ENCODE measurements at places on chromosomes 1 and 21.

DNA sequence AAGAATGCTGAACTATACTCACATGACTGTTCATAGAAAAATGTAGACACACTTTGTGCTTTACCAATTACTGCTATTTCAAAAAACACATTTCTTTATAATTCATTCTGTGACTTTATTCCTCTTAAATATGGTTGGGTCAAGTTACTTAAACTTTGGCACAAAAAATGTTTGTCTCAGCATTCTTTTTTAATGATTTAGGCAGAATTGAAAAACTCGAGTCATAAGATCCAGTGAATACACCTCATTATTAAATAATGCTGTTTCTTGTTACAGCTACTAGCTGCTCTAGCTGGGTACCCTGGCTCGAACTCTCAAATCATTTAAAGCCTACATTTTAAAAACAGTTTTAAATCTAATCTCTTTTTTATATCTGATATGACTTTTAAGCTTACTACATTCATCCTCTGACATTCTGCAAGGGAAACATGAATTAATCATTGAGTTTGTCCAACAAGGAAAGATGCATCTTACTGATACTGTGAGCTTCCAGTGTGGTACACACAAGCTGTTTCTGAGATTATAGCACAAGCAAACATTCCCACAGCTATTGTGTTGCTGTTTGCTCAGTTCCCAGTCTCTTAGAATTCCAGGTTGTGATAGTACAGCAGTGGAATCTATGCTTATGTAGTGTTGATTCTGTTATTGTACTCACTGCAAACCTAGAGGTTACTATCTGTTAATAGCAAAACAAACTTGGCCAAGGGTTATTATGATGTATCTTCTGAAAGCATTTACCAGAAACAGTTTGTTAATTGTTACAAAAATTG lies 746.5 kb downstream of the USP25 start:
- no peak for DNase-seq

- no peak for DNase-seq
Measured at GRCh38 chr1:4055294-4055967, 155.4 kb upstream of the C1orf174 start.

DNA sequence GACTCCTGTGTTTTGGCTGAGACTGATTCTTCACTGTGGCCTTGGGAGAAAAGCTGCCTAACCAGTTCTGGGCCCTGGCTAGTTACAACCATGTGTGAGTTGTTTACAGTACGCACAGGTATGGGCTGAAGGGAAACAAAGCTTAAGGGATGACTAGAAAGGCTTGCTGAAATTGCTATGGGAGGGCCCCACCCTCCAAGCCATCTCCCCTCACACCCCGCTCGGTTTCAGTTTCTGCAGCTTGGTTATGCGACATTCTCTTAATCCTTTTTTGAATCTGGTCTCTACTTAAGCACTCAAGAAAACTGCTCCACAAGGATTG lies 43.1 kb downstream of the PBX1 start:
- no peak for DNase-seq

GRCh38 chr1:190320952-190321351 lies 156.7 kb downstream of the BRINP3 start:
- DNase-seq: no peak

- DNase-seq: no peak
Measured at GRCh38 chr1:47252369-47252768, 20.3 kb upstream of the TAL1 start.

- DNase-seq: no peak
Measured at GRCh38 chr1:226778657-226779058, 39.6 kb upstream of the ITPKB start.

DNA sequence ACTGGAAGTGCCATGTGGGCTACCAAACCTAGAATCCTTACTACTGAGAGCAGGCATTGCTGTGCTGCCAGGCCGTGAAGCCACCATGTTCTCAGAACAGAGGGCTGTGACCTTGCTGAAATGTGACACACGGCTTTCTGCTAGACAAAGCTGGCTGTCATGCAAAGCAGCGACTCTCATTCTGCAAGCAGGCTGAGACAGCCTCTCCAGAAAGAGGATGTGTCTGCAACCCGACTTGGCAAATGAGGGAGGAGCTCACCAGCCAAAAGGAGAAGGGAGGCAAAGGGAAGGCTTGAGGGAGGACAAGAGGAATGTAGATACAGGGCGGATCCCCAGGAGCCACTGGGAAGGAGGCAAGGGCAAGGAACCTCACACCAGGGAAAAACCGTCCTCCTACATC lies 85.7 kb upstream of the KRTAP19-8 start:
- no peak for DNase-seq

- no peak for DNase-seq
Measured at GRCh38 chr21:44989943-44990780, 50.3 kb downstream of the SLX9 start.

- DNase-seq: no peak
Measured at GRCh38 chr21:33831962-33832659, 83.5 kb downstream of the ATP5PO start.

GRCh38 chr1:208479435-208479834 lies 235.3 kb upstream of the PLXNA2 start:
- DNase-seq: no peak

DNA sequence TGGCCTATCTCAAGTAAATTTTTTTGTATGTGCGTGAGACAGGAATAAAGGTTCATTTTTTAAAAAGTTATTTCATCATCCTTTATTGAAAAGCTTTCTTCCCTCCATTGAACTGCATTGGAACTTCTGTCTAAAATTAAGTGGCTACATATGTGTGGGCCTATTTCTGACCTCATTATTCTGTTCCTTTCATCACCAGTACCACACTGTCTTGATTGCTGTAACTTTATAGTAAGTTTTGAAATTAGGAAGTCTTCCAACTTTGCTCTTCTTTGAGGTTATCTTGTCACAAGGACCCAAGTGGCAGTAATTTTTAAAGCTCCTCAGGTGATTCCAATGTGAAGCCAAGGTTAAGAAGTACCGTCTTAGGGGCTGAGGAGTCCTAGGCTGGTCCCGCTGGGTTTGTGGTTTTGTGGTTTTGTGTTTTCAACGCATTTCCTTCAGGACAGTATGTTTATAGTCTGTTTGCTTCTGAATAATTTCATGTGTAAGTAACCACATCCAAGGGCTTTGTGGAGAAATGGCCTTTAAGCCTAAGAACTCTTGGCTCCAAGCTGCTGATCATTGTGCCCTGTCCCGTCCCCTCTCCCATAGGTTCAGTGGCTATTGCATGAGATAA lies 12.4 kb upstream of the SCAF4 start:
- no peak for DNase-seq

GRCh38 chr1:56429288-56429687 lies 150.1 kb downstream of the PLPP3 start:
- DNase-seq: no peak

DNA sequence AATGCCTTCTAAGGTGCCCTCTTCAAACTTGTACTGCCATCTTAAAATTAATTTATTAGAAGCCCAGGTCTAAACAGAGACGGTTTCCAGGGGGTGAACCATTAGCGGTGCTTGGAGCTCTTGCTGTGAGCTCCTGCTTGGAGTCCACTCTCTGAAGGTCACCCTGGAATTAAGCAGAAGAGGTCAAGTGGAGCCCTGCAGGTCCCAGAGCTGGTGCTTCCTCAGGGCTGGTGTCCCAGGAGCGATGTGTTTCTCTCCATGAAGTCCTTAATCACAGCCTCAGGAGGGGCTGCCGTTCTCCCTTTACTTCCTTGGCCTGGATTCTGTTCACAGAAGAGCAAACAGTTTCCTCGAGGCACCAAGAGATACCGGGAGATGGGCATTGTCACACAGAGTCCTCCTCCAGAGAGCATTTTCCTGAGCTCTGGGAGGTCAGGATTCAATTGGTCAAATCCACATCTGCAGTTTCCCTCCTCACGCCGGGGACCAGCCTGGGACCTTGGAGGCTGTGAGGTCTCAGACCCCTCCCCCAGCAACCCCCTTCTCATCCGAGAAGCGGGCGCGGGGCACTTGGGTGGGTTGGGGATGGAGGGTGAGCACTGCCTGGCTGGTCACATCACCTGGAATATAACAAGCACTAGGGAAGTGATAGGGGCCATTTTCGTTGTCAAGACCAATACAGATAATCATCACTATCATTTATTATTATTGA lies 310.4 kb downstream of the AJAP1 start:
- no peak for DNase-seq

GRCh38 chr1:56146449-56146848 lies 432.9 kb downstream of the PLPP3 start:
- no peak for DNase-seq

- no peak for DNase-seq
Measured at GRCh38 chr1:33369764-33370163, 48.9 kb upstream of the A3GALT2 start.

DNA sequence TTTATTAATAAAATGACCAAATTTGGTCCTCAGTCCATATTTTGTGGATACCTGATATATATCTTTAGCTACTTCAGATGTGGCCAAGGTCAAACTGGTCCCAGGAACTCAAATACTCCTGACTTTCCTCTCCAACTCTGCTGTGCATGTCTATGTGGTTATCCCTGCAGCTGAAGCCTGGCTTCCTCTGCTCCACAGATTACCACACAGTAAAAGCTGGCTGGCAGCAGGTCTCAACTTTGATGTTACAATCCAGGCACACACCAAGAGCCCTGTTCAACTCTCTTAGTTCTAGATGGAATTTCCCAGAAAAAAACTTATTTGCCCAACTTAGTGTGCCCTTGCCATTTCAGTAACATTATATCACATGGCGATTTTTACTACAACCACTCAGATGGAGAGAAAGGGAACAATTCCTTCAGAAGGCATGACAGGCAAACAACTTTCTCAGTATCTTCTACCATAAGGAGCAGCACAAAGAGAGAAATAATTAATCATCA lies 479.5 kb downstream of the PLPP3 start:
- DNase-seq: no peak

- no peak for DNase-seq
Measured at GRCh38 chr1:168991667-168992475, 114.6 kb upstream of the ATP1B1 start.

GRCh38 chr1:36691374-36691773 lies 208.7 kb upstream of the CSF3R start:
- no peak for DNase-seq

GRCh38 chr1:224226849-224227502 lies 43.9 kb downstream of the DEGS1 start:
- DNase-seq: no peak

DNA sequence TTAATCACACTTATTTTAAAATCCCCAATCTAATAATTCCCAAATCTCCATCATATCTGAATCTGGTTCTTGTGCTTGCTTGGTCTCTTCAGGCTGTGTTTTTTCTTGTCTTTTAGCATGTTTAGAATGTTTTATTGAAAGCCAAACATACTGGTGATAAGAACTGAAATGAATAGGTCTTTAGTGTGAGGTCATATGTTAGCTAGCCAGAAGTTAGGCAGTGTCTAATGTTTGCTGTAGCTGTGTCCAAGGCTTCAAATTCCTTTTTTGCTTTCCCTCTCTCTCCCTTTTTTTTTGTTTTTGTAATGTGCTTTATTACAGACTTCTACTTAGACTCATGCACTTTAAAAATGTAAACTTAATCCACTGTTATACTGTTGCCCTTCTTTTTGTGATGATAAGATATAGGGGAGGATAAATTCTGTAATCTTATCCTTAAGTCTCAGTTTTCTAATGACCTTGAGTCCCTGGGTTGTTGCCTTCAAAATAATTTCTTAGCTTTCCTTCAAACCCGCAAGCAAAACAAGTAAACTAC lies 725.1 kb downstream of the BRINP3 start:
- no peak for DNase-seq

- no peak for DNase-seq
Measured at GRCh38 chr1:39540504-39541031, 36.0 kb downstream of the PABPC4 start.
